ENCODE measurements at places on chromosomes 3 and 15.

DNA sequence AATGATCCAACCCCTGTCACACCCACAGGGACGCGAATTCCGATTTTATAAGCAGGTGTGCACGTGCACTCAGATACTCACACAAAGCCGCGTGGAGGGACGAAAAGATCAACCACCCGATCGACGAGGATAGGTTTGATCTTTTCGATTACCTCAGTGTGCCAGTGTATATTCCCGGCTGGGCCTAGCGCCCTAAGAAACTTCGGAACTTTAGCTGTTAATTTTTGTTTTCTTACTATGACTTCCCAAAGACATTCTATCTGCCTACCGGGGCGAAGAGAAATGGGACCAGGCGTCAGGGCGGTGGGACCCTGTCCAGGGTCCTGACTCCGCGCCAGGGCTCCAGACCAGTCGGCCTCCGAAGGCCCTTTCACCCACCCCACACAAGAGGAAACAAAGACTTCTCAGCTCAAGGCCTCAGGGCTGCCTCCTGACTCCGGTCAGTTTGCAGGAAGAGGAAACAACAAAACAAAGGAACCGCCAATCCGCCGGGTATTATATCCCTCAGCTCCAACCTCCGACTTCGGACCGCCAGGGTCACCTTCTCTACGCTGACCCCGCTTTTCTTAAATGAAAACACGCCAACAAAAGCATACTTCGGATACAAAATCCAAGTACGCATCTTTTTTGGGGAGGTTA, 6.8 kb downstream of the ONECUT1 start:
- no peak for DNase-seq

- DNase-seq = no peak
Observed at GRCh38 chr15:78426300-78426699, 11.7 kb upstream of the IREB2 start.

DNA sequence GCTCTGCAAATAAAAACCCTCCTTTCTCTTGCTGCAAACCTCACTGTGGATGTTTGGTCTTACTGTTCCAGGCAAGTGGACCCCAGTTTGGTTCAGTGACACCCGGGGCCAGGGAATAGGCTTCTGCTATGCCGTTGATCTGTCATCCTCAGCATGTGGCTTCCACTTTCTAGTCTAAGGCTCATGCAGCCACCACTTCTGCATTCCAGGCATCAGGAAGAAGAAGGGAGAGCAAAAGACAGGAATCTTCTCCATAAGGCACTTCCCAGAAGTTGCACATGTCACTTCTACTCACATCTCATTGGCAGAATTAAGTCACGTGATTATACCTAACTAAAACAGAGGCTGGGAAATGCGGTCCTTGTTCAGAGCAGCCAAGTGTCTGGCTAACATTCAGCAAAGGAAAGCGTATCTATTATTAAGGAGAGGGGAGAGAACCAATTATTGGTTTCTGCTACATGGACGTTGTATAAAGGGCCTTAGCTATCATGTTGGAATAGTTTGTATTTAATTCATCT, 173.6 kb upstream of the PFN2 start:
- no peak for DNase-seq

- DNase-seq = no peak
Observed at GRCh38 chr3:65664931-65665330, 373.8 kb downstream of the MAGI1 start.

DNA sequence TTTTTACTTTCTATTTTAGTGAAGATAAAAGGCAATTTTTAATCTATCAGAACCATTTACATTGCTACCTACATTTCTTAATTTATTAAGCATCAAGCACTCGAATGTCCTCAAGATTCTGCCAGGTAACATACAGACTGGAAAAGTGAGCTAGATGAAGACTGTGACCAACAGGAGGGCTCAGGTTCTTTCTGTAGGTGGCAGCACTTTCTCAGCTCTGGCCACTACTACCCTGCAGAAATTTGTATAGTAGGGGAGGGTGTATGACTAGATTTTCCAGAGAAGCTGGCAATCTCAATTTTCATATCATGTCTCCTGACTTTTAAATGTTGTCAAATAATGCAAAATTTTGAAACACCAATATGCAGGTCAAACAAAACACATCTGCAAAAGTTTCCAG, 165.0 kb upstream of the SUCLG2 start:
- DNase-seq = no peak

- DNase-seq = no peak
Observed at GRCh38 chr15:40510201-40510600, 39.4 kb downstream of the CHST14 start.

- DNase-seq = no peak
Observed at GRCh38 chr3:80889535-80889934, 871.9 kb downstream of the GBE1 start.

GRCh38 chr3:133077688-133078087, 39.5 kb downstream of the TMEM108 start:
- no peak for DNase-seq

- DNase-seq = no peak
Observed at GRCh38 chr3:108505811-108506210, 4.6 kb downstream of the MYH15 start.

DNA sequence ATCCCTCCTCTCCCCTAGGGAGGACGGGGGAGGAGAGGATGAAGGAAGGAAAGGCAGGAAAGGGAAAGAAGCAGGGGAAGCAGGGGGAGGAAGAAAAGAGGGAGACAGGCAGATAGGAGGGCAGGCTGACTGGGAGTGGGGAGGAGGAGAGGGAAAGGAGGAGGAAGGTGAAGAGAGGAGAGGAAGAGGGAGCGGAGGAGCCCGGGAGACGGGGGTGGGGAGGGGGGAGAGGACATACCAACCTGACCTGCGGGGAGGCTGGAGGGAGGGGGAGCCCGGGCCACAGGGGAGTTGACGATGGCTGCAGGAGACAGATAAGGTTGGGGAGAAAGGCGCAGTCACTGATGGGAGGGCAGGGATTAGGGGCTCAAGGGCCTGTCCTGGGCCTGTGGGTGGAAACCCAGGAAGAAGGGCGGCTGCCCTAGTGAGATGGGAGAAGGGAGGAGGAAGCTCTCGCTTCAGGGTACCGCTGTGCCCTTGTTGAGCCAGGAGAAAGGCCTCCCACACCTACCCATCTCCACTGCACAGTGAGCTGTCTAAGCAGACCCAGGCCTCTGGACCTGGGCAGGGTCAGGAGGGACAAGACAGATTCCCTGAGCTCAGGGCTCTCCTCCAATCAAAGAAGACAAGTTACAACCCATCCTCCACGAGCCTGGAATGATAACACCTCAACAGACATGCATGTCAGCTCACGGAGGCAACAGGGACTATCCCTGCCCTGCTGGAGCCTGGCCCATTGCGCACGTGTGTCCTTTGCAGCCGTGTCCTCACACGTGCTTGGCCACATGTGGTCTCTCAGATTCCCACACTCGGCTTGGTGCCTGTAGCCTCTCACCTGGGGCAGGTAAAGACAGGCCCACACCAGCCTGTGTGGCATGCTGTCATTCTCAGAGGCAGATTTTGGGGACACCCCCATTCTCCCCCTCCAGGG, 27.9 kb downstream of the C3orf18 start:
- DNase-seq = no peak

DNA sequence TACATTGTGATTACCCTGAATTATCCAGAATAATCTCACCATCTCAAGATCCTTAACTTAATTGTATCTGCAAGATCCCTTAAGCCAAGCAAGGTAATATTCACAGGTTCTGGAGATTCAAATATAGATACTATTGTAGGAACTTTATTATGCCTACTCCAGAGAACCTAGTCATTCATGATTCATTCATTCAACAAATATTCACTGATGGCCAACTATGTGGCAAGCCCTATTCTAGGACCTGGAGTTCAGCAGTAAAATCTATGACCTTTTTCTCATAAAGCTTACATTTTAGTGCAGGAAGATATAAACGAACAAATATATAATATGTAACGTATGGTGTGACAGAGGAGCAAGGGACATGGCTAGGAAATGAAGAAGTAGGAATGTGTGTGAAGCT, 49.6 kb downstream of the ISL2 start:
- DNase-seq = no peak

- no peak for DNase-seq
Observed at GRCh38 chr3:23202203-23202920, 765 bp upstream of the UBE2E2 start.

DNA sequence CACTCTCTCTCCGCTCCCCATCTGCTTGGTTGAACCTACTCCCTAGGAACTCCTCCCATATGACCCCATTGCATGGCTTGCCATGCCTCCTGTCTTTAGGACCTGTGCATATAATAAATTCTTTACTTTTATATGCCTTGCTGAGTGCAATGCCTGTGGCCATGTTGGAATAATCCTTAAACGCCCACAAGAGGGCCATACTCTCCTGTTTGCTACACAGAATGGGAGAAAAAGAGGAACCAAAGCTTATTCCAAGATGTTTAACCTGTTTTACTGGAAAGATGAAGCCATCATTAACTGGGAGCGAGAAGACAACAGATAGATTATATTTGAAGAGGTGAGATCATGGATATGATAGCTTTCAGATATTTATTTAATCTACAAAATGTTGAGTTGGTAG, 1097.8 kb downstream of the NAALADL2 start:
- DNase-seq = no peak

GRCh38 chr3:108346301-108347227, 50.2 kb downstream of the HHLA2 start:
- no peak for DNase-seq

DNA sequence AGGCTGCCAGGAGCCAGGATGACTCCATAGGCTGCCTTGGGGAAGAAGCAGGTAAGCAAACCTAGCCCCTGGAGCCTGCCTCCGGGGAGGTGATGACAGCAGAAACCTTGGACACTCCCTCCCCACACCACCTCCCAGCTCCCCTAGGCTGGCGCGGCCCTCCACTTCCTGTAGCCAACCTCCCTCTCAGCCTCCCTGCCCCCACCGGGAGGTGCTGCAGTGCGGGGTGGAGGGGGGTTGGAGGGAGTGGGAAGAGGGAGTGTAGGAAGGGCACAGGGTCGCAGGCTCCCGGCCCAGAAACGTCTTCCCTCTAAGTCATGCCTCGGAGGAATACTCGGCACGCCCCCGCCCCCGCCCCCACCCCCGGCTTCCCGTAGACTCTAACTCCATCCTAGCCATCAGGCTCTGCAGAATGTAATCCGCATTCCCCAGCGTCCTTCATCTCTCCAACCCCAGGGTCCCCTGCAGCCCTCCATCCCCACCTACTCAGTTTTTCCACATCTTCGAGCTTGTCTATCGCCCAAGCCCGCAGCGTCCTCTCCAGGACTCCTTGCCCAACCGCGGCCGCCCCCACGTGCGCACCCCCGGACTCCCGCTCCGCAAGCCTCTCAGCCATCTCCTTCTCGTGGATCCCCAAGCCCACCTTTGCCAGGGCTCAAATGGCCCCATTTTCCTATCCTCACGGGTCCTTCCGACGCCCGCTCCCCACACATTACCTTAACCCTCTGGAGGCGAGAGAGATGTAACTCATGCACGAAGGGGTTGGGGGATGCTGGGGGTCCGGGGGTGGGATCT, 528 bp downstream of the LPCAT4 start:
- no peak for DNase-seq

DNA sequence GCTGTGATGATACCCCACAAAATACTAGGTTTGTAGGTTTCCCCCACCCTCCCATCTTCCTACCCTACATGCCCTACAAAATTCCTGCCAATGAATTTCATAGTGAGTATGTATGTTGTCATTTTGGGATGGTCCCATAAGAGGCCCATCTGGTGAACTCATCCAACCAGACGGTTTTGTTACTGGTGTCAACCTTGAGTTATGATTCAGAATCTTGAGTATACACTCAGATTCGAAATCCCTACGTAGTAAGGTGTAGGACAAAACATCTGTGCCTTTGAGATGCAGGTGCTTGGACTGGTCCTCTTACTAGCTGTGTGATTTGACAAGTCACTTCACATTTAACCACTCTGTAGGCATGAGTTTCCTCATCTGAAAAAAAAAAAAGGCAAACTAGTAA, 3.6 kb downstream of the SIAH2 start:
- DNase-seq = no peak

DNA sequence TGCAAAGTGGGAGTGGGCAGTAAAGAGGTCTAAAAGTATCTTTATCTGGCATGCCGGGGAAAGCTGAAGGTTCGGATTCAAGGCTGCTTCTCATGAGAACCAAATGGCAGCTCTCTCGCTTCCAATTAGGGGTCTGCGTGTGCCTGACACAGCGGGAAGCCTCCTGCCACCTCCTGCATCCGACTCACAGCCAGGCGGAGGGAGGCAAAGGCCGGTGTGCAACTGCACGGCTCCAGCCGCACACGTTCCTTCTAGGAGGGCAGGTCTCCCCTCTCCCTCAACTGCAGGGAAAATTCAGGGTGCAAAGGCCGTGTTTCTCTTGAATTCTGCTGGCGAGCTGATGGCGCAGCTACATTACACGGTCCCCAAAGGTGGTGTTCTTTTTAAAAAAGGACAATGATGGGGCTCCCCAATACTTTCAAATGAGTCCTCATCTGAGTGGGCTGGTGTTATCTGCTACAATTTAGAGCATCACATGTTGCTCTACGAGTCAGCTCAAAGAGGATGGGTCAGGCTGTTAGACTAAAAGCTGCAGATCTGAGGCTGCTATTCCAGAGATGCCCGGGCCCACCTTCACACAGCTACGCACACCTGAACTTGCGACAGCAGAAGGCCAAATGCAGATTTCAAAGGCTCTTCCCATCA, 226.6 kb downstream of the ADAMTS17 start:
- no peak for DNase-seq

DNA sequence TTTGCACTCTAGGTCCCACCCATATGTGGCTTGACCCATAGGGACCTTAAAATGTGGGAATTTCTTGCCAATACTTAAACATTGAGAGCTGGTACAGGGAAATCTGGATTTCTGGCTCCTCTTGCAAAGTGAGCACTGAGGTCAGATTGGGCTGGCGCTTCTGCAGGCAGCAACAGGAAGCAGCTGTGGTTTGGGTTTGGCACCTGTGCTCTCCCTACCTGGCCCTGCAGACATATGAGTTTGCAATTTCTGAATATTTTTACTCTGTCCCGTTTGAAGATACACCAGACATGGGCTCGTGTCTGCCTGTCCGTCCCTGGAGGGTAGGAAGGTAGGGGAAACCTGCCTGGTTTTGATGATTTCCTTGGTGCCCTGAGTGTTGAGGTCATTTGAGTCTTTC, 74.8 kb upstream of the SEC13 start:
- DNase-seq = no peak

GRCh38 chr15:31508656-31509055, 182.0 kb downstream of the KLF13 start:
- no peak for DNase-seq

GRCh38 chr3:42855547-42856380, 19.9 kb downstream of the CYP8B1 start:
- DNase-seq = no peak

GRCh38 chr3:149486726-149487125, 12.2 kb downstream of the TM4SF4 start:
- no peak for DNase-seq

- no peak for DNase-seq
Observed at GRCh38 chr15:100704281-100705055, 102.1 kb downstream of the ASB7 start.

GRCh38 chr3:181103605-181104004, 114.1 kb upstream of the DNAJC19 start:
- DNase-seq = no peak

- DNase-seq = no peak
Observed at GRCh38 chr15:85063088-85063487, 81.4 kb downstream of the PDE8A start.

GRCh38 chr3:138284957-138285477, 44.6 kb downstream of the NME9 start:
- DNase-seq = no peak

Data from D721Med (cell line).